ENCODE measurements at places on chromosomes 1 and 21. TPM values are rescaled to one million over a fixed set of nuclear protein-coding genes. Genes with fewer than 3 reads are reported as not detected.

The TFF1 gene
- not detected for total RNA-seq

The ENO1 gene
- total RNA-seq: 2,472 TPM

The GPR89B gene
- total RNA-seq: 23.8 TPM

The COL8A2 gene
- total RNA-seq: not detected

The TMEM50A gene
- 182 TPM for total RNA-seq

The ADGRL2 gene
- not detected for total RNA-seq

The OR6K3 gene
- not detected for total RNA-seq

The FMN2 gene
- not detected for total RNA-seq

The UBIAD1 gene
- total RNA-seq: 19.9 TPM

The PLA2G2C gene
- 0.40 TPM for total RNA-seq

The LHX8 gene
- total RNA-seq: not detected

The KCNA3 gene
- total RNA-seq: 84.9 TPM

The RAB7B gene
- not detected for total RNA-seq

The NCF2 gene
- 21.5 TPM for total RNA-seq

The FGR gene
- not detected for total RNA-seq

The PLPP3 gene
- not detected for total RNA-seq

The HES4 gene
- not detected for total RNA-seq

The SAMD11 gene
- total RNA-seq: not detected

The OR2L8 gene
- not detected for total RNA-seq

The ERRFI1 gene
- total RNA-seq: 1.0 TPM

The NBPF10 gene
- 2.1 TPM for total RNA-seq

The TACSTD2 gene
- total RNA-seq: not detected

The INTS7 gene
- total RNA-seq: 28.8 TPM

The TSTD1 gene
- total RNA-seq: 63.8 TPM

The SPRR1B gene
- not detected for total RNA-seq
